Natural killer cell treated with Interleukin-12 subunit alpha and Interleukin-12 subunit beta and Interleukin-15 and Interleukin-18, amount 100 ng/mL, for 72 hours (primary cell): ENCODE measurements at places on chromosomes 6 and 20. TPM values are rescaled to one million over a fixed set of nuclear protein-coding genes. Genes with fewer than 3 reads are reported as not detected.

The EPB41L1 gene
- 0.21 TPM for total RNA-seq

The HS3ST5 gene
- total RNA-seq = not detected

The MAP1LC3A gene
- total RNA-seq = 5.3 TPM

- no peaks in the 10 kb centered on the region for H3K4me1 ChIP-seq
- no peak overlapping the region for H3K27ac ChIP-seq
- H3K27me3 ChIP-seq = no peaks in the 10 kb centered on the region
- peaks cover 14% of the 10 kb centered on the region for H3K36me3 ChIP-seq
- H3K4me3 ChIP-seq = no peak overlapping the region
These were observed 906.8 kb downstream of the GRIK2 start for GRCh38 chr6:102300350-102300749.

- H3K27me3 ChIP-seq = no peaks in the 10 kb centered on the region
- no peak overlapping the region for H3K27ac ChIP-seq
- H3K36me3 ChIP-seq = peaks cover 12% of the 10 kb centered on the region
- H3K4me1 ChIP-seq = no peaks in the 10 kb centered on the region
These were observed 87.8 kb upstream of the ASCC3 start for GRCh38 chr6:100968949-100969348.

DNA sequence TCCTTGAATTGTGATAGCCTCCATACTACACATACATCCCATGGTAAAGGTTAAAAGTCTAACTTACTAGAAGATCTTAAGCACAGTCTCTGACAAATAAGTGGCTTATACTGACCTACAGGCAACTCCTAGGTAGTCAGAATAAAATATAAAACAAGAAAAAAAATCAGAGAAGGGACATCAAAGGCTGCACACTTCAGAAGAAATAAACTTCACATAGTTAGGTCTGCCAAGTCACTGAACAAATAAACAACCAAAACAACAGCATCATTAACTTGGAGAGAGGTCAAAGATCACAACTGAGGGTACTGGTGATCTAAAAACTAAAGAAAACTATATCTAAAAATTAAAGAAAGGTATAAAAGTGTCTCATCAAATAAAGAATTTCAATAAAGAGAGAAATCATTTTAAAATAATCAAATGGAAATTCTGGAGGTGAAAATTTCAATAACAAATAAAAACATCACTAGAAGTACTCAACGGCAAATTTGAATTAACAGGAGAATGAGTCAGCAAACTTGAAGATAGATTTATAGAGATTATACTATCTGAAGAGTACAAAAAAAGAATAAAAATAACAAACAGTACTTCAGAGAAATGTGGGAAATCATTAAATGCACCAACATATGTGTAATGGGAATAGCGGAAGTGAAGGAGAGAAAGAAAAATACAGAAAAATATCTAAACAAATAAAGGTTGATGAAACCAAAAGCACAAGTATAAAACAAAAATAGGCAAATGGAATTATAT, 88.0 kb upstream of the UST start:
- H3K4me1 ChIP-seq = no peaks in the 10 kb centered on the region
- no peak overlapping the region for H3K4me3 ChIP-seq
- no peak for DNase-seq
- H3K27me3 ChIP-seq = peaks cover 41% of the 10 kb centered on the region
- no peak overlapping the region for H3K27ac ChIP-seq

DNA sequence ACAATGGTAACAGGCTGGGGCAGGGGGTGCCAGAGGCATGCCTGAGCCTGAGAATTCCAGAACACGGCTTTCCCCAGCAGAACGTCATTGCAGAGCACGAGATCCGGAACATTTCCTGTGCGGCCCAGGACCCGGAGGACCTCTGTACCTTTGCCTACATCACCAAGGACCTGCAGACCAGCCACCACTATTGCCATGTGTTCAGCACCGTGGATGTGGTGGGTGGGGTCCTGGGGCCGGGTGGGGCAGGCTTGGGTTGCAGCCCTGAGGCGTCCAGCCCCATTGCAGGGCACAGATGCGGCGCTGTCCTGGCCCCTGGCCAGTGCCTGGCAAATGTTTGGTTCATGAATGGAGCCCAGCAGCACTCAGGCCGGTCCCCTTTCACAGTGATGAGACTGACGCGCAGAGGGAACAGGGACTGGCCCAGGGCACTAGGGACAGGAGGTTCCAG, 57.1 kb downstream of the TCP11 start:
- H3K4me3 ChIP-seq = no peak overlapping the region
- no peak overlapping the region for H3K27ac ChIP-seq
- no peaks in the 10 kb centered on the region for H3K27me3 ChIP-seq
- peak; percentile 35 for DNase-seq

DNA sequence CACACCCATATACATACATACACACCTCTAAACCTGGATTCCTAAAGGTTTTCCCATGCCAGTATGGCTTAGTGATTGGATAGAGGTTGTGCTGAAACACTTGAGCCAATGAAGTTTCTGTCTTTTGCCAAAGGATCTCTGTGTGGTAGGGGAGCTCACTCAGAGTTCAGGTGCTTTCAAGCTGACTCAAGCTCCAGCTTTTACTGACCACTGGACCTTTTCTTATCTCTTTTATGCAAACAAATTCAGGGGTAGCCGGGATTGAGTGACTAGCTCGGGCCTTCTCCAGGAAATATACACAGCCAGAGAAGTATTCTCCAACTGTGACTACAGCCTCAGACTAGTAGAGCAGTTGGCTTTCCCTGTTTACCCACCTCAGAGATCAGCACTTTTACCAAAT, 21.5 kb upstream of the DSE start:
- H3K4me1 ChIP-seq = peaks cover 2% of the 10 kb centered on the region
- peaks cover 7% of the 10 kb centered on the region for H3K36me3 ChIP-seq
- no peak overlapping the region for H3K27ac ChIP-seq
- no peak for DNase-seq
- H3K4me3 ChIP-seq = no peak overlapping the region
- H3K27me3 ChIP-seq = peaks cover 3% of the 10 kb centered on the region
